Cerebellum (tissue), 4 donors: ENCODE measurements at places on chromosomes 2 and 18.

DNA sequence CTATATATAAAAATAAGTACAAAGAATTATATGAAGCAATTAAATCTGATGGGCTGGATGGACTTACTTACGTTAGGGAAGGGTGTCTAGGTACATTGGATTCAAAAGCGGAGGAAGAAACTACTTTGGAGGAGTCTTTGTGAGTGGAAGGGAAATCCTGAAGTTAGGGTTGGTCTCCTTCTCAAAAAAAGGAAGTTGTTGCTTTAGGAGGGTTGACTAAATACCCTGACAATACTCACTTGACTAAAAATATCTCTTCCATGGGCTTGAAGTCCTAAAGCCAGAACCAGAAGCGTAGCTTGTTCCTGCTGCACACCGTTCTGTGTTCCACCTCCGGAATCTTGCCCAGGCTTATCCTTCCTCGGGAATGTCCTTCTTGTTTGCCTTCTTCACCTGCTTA is 143.3 kb upstream of the ZEB2 start:
- DNase-seq = no peak

GRCh38 chr2:102340778-102341177 is 14.8 kb upstream of the IL18R1 start:
- DNase-seq = no peak

- DNase-seq = no peak
Observed at GRCh38 chr2:43132683-43133301, 93.6 kb downstream of the ZFP36L2 start.

GRCh38 chr2:32484937-32485336 is 128.1 kb downstream of the BIRC6 start:
- DNase-seq = no peak

GRCh38 chr18:58996131-58996641 is 131.5 kb downstream of the ZNF532 start:
- DNase-seq = no peak

- no peak for DNase-seq
Observed at GRCh38 chr2:2362181-2362580, 31.1 kb upstream of the MYT1L start.

DNA sequence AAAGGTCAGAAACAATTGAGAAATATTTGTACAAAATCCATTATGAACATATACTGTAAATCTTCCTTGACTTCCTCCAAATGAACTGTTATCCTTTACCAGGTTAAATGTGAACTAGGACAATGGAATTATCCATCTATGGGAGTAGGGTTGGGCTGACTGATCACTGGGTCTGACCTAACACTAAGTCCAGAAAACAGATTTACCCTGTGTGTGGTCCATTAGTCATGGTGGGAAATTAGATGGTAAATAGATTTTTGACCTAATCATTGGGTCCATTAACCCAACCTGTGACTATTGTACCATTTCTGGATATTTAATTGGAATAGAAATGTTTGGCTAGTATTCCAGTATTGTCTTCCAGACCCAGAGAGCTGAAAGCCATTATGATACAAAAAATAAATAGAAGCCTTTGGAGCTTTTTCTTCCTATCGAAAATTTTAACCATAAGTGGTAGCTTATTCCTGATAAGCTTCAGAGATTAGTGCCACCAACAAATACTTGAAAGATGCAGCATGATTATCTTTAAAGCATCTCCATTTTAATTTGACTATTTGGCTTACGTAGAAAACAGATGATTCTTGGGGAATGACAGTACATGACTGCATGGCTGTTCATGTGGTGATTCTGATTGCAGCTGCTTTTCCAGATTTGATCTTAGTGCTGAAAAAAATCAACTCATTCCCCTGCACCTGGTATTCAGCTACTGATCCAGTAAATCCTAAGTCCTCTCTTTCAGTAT is 703.2 kb upstream of the FSHR start:
- DNase-seq = no peak

- no peak for DNase-seq
Observed at GRCh38 chr18:76259096-76259495, 235.9 kb downstream of the ZNF516 start.

DNA sequence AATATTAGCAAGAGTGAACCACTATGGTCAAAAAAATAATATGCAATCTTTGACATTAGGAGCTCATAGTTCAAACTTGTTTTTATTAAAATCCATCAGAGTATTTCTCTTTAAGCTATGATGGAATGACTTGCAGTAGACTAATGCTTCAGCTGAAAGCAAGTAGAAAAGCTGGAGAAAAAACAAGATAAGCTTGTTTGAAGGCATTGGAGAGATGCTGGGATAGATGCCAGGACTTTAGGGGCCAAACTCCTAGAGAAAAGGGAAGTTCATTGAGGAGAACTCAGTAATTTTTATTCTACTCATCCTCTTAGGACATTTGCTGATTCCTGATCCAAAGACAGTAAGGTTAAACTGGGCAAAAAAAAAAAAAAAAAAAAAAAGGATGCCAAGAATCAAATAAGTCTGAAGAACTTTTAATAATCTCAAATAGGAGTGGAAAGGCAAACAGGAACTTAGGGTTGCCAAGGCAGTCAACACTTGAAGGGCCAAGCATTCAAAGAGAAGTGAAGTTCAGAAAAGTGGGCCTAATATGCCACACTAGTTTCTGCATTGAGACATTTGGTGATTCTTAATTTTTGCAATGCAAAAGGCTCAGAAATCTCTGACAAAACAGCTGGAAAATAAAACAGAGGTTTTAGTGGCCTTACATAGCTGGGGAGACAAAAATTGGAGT is 19.7 kb upstream of the AFF3 start:
- peak; percentile 14 for DNase-seq

GRCh38 chr2:165952741-165953211 is 800 bp downstream of the TTC21B start:
- DNase-seq = no peak

DNA sequence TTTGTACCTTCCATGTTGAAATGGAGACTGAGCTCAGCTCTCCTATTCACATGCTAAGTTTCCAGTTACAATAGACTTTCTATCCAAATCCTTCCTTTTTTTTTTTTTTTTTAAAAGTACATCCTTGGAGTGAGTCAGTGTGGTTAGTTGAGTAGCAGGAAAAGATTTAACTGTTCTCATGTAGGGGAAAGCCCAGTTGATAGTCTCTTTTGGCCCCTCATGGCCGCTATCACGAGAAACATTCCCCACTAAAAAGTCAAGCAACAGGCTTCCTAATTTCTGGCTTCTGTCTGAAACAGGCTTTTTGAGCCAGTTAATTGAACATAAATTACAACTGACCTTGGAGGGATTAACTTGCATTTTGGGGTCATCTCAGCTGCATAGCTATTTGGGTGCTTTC is 161.3 kb downstream of the MEIS1 start:
- DNase-seq = no peak

GRCh38 chr2:112024896-112025491 is 30.1 kb upstream of the TMEM87B start:
- DNase-seq = no peak

DNA sequence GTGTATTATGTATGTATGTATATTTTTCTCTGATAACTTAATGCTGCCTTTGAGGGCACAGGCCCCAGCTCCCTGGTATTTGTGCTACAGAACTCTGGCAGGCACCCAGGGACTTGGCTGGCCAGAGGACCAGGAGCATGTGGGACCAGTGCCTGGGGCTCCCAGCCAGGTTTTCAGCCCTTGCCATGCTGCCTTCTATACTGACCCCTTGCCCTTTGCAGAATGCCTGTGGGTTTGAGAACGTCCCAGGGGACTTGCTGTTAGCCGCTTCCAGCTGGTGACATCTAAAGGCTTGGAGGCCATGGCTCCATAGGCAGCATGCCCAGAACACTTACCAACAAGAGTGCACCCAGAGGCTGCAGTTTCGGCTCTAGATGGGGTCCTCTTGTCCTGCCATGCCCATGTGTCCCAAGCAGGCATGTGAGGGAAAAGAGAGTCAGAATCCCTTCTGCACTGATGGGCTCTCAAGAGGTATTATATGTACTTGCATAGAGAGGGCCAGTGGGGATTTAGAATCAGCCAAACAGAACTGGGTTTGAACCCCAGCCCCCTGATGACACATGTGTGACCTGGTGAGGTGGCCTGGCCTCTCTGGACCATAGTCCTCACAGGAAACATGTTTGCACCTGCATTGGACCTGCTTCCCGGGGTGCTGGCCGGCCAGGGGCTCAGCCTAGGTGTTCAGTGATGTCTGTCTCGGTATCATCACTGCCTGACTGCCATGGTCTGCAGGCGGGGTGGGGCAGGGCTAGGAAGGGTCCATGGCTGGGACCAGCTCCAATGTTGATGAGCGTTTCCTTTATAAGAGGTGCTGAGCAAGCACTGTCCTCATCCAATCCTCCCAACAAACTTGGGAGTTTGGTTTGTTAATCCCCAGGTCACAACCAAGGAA is 119.2 kb upstream of the FHL2 start:
- DNase-seq = peak; percentile 73

DNA sequence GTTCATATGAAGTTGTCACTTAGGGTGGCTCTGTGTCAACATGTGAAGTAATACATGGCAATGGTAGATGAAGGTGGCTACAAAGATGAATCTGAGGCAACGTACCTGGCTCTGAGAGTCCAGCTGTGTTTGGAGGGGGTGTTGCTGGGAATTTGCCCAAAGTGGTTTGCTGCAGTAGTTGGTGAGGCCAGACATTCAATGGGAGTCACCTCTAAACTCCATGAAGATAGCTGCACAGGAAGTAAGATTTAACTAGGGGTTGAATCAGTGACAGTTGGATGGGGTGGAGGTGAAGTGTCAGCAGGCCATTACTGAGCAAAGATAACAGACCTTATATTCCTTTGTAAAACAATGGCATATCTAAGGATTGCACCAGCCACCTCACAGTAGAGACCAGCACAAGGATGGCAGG is 71.8 kb downstream of the NUP35 start:
- DNase-seq = no peak
